ENCODE measurements at places on chromosomes 6 and 20. TPM values are rescaled to one million over a fixed set of nuclear protein-coding genes. Genes with fewer than 3 reads are reported as not detected.

Gene CPXM1
- 2.5 TPM for total RNA-seq

Gene STX11
- total RNA-seq: 4.3 TPM

- DNase-seq: no peak
Measured at GRCh38 chr6:156988276-156989158, 211.3 kb downstream of the ARID1B start.

DNA sequence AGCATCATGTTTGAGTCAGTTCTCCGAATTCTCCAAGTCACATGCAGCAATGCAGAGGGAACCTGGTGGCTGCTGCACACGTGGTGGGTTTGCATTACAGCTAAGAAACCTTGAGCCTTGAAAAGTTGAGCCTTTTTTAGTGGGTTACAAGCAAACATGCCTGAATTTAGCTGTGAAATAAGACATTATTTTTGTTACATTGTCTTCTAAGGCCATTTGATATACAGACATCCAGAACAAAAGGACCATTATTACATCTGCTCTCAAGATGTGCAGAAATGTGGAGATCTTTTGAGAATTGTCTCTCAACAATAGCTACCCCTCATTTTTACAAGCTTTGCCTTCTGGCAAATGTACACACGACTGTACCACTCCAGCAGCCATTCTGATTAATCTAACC is 720.5 kb upstream of the SLC35B3 start:
- no peak for DNase-seq

DNA sequence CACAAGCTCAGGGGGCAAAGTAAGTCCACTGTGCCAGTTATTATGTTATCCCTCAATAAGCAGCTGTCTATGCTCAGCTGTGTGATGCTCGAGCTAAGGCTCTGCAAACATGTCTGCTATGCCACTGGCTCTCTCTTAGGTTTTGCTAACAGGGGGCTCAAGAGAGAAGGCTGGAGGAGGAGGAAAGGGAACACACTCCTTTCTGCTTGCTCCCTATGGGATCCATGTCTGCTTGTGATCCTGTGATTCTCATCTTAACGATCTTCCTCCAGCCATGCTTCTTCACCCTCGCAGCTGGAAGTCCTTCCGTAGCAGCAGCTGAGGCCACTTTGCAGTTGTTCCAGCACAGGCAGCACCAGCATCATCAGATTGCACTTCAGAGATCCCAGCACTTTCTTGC is 37.0 kb upstream of the IGF2R start:
- no peak for DNase-seq

- no peak for DNase-seq
Measured at GRCh38 chr6:56222499-56222898, 24.9 kb downstream of the COL21A1 start.

Measured in sigmoid colon (tissue), 7 donors.